ENCODE measurements at places on chromosomes 6 and 20. TPM values are rescaled to one million over a fixed set of nuclear protein-coding genes. Genes with fewer than 3 reads are reported as not detected.

Gene SYNGAP1
- total RNA-seq = 22.6 TPM

Gene FAM209B
- 1.2 TPM for total RNA-seq

Gene RGS17
- total RNA-seq = not detected

Gene OLIG3
- 0.26 TPM for total RNA-seq

Gene TNFRSF21
- 1.8 TPM for total RNA-seq

Gene ATXN1
- 111 TPM for total RNA-seq

Gene SEMG1
- not detected for total RNA-seq

Gene SYNDIG1
- total RNA-seq = not detected

Gene TBX18
- not detected for total RNA-seq

Gene AGER
- 12.5 TPM for total RNA-seq

Gene SLC52A3
- not detected for total RNA-seq

Gene CCN5
- total RNA-seq = not detected

DNA sequence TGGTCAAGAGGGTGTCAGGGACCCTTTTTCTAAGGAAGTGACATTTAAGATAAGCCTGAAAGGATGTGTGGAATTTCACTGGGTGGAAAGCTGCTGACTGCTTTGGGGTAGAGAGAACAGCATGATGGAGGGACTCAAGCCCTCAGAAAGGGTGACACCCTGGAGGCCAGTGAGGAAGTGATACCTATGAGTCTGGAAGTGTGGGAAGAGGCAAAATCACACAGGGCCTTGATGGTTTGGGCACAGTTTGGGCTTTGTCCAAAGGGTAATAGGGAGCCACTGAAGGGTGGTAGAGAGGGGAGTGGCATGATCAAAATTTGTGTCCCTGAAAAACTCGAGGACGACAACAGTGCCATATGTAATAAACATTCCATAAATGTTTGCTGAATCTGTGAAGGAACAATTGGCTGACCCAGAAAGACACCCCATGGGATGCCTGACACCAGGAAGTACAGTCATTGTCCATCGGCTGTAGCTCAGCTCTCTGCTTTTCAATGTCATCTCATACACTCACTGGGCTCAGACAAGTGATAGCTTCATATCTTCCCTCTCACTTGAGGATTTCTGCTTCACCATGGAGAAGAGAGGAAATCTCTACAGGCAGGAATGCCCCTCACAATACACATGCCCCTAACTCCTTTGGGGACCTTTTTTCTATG, 21.3 kb downstream of the CASS4 start:
- DNase-seq = no peak

DNA sequence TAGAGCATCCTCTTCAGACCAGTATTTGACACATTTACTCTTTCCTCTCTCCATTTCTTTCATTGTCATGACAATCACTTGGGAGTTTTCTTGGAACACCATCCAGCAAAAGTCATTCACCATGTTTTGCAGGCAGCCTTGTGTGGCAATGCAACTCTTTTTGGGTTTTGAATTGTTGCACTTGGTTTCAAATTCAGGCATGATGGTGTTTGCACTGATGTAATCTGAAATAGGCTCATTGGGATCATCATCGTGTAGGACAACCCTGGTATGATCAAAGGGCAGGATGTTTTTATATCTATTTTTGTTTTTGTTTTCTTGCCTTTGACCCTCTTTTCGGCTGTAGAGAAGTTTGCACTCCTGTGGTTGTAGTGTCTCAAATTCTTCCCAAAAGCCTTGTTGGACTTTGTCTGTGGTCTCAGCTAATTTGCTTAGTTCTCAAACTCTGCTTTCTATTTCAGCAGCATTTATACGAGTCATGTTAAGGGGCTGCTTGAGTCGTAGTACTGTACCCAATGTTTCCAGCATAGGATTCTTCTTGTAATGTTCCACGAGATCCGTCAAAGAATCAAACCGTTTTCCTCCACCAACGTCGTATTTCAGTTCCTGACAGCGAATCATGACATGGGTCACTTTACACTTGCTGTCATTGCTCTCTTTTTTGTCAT, 160.8 kb upstream of the TNFAIP3 start:
- no peak for DNase-seq

GRCh38 chr6:117414770-117415169, 11.0 kb downstream of the ROS1 start:
- no peak for DNase-seq

GRCh38 chr20:19552221-19553180, 205.6 kb upstream of the RIN2 start:
- DNase-seq = no peak

GRCh38 chr20:8434326-8434876, 302.3 kb downstream of the PLCB1 start:
- no peak for DNase-seq

DNA sequence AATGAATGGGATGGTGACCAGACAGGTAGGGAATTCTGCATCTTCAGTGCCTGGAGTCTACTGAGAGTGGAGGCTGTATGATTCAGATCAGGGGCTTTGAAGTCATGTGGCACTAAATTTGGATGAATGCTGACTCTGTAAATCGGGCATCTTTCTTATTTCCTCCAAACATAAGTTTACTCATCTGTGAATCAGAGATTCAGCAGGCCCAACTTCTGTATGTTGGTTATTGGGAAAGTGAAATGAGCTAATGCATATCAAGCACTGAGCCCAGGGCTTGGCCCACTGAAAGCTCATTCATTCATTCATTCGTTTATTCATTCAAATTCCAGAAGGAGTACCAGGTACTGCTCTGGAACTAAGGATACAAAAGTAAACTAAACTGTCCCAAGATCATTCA, 192.3 kb upstream of the RIN2 start:
- DNase-seq = no peak

DNA sequence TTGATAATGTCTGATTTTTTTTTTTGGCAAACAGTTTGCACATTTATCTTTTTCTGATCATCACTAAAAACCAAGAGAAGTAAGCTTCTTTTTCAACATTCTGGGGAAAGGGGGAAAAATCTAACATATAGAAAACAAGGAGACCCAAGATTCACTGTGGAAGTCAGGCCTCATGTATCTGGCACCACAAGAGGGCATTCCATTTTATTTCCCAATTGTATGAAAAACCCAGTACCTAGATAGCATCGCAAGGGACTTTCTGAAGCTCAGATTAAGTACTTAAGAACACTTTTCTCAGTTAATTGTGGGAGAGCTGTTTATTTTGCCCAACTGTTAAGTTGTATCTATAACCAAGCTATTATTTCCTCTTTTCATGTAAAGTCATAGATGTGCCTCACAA, 152.9 kb downstream of the KLHL32 start:
- no peak for DNase-seq

GRCh38 chr6:95244751-95245150, 332.6 kb upstream of the MANEA start:
- no peak for DNase-seq

DNA sequence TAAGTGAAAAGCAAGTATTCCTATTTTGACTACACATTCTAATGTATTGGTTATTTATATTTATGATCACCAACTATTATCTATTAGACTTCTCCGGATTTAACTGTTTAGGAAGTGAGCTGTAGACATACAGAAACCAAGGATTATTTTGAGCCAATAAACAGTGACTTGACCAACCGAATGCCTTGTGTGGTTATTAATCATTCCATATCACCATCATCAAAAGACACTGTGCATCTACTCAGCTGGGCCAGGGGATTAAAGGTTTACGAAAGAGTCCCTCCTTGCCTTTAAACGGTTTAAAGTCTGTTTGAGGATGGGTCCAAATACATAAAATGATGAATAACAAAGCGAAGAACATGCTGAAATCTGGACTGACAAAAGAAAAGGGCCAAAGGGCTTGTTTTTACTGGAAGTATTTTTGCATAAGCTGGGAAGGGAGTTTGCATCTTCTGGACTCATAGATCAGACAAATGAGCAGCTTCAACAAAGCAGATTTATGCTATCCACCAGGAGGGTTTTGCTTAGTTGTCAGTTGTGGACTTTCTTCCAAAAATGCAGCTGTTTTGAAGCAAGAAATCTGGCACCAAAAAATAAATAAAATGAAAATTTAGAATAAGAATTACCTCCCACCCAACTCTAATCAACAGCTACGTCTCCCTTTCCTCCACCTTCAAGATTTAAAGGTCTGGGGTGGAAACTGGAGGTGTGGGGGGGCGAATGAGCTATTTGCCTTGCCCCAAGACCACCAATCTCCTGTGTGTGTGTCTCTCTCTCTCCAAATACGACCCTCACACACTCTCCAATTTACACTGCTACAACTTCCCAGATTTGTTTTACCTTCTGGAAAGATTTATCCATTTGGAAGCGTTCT, 33.6 kb upstream of the ID4 start:
- no peak for DNase-seq

DNA sequence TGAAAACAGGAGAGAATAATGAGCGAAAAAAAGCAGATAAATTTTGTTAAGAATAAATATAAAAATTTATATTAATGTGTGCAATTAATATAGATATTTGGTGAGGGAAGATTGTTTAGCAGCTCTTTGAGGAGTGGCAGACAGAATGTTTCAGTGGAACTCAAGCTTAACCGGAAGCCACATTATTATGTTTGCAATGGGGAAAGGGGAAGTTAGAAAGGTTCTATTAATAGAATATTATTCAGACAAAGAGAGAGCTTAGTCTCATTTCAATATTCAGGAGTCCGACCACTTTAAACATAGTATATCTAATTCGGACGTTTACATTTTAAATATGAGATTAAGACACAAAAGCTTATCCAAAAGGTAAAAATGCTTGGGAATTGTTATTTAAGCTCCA, 81.6 kb upstream of the KHDRBS2 start:
- DNase-seq = no peak

GRCh38 chr6:119303164-119303887, 46.2 kb downstream of the MAN1A1 start:
- DNase-seq = no peak

GRCh38 chr6:138382498-138383265, 5.0 kb downstream of the SMIM28 start:
- DNase-seq = no peak

GRCh38 chr6:165511807-165512206, 151.2 kb downstream of the PDE10A start:
- DNase-seq = no peak

- DNase-seq = no peak
Observed at GRCh38 chr6:105769987-105770386, 316.1 kb upstream of the PRDM1 start.

DNA sequence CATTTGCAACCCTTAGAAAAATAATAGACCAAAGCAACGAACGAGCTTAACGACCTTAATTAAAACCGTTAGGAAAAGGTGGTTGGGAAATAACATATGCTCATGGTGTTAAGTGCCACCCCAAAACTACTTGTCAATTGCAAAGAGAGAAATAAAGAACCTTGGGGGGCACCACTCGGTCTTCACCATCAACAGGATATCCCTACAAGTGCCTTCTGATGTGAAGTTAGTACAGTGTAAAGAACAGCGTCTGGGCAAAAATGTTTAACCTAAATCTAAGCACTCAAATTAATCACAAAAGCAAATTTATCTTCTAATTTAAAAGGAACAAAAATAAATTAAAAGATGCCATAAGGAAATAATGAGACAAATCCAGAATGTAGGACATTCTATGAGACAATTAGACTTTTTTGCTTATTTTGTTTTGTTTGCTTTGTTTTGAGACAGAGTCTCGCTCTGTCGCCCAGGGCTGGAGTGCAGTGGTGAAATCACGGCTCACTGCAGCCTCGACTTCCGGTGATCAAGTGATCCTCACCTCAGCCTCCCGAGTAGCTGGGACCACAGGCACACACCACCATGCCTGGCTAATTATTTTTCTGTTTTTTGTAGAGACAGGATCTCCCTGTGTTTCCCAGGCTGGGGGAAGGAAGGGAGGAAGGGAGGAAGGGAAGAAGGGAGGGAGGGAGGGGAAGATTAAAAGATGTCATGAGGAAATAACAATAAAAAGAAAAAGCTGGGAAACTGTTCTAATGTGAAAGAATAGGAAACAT, 41.3 kb upstream of the BTN3A2 start:
- peak; percentile 50 for DNase-seq

GRCh38 chr6:125839471-125839870, 48.7 kb downstream of the NCOA7 start:
- DNase-seq = no peak

GRCh38 chr6:34106421-34106820, 39.5 kb downstream of the GRM4 start:
- DNase-seq = no peak

- DNase-seq = no peak
Observed at GRCh38 chr6:149093643-149094042, 223.9 kb upstream of the TAB2 start.
